M059J (cell line): ENCODE measurements at places on chromosomes 11 and 22. TPM values are rescaled to one million over a fixed set of nuclear protein-coding genes. Genes with fewer than 3 reads are reported as not detected.

- DNase-seq = no peak
Observed at GRCh38 chr11:8047382-8047781, 33.6 kb upstream of the TUB start.

The OR6A2 gene
- total RNA-seq = not detected in 2 replicates

DNA sequence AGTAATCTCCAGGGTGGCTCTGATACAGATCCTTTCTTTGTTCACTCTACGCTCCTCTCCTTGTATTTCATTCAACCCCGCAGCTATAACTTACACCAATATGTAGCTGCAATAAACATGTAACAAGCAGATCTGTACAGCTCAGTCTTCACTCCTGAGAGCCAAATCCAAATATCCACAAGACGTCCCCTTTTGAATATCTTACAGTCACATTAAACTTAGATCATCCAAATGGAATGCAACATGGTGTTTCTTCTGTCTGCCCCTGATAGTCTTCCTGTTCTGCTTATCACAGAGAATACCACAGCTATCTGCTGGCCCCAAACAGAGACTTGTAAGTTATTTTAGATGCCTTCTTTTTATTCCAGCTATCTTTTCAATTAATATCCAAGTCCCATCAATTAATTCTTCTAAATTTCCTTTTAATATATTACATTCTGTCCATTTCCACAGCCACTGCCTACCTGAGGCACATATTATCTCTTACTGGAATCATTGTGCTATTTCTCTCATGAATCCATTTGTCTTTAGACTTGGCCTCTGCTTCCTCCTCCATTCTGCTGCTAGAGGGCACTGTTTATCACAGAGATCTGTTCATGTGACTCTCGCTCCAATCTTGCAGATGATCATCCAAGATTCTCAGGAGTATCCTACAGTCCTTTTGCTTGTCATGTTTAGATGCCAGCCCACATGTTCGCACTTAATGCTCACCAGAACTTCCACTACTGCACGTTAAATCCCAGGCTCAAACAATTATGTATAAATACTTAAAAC is 908.6 kb downstream of the NTM start:
- DNase-seq = peak; percentile 34

DNA sequence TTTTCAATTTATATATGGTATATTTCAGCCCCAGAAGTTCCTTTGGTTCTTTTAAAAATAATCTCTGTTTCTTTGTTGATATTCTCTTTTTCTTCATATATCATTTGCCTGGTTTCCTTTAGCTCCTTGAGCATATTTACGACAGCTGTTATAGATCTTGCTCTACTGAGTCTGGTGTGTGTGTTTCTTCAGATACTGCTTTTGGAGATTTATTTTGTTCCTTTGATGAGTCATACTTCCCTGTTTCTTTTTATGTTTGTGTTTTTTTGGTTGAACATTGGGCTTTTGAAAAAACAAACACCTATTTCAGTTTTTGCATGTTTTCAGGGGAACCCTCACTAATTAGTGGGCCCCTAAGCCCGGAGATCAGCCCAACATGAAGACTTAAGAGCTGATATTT is 23.3 kb downstream of the GLB1L2 start:
- no peak for DNase-seq

DNA sequence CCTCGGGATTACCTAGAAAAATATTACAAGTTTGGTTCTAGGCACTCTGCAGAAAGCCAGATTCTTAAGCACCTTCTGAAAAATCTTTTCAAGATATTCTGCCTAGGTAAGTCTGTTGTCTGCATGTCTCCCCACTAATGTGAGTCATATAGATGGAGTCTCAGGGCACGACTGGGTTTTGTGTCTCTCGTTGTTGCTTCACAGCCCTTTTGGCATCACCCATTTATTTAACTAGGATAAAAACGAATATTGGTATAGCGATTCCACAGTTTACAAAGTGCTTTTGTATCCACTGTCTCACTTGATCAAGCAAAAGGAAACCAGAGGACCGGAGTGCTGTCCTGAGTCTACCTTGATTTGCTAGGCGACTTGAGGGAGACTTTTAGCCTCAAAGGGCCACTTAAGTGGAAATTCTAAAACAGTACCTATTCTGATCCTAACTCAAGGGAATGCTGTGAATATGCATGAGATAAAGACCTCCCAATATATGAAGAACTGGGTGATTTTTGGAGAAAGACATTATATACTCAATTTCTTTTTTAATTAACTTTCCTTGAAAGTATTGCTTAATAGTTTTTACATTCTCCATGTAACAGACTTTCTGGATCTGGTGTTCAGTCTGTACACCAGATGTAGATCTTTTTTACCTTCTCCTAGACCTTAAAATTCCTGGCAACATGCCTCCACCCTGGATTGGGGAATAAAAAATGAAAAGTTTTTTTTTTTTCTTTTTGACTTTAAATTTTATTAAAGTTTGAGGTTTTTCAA is 590 bp downstream of the NNMT start:
- peak; percentile 61 for DNase-seq

- no peak for DNase-seq
Observed at GRCh38 chr22:42076764-42077485, 2.6 kb upstream of the SMDT1 start.

GRCh38 chr11:1289211-1289935 is 20.1 kb downstream of the TOLLIP start:
- DNase-seq = no peak

GRCh38 chr22:38754751-38755154 is 1.0 kb downstream of the SUN2 start:
- no peak for DNase-seq
